ENCODE measurements at places on chromosomes 13 and 19.
A peak's percentile ranks its signal among the peaks of the same experiment; 100 is the strongest.

GRCh38 chr19:29429581-29429980, 96.2 kb upstream of the VSTM2B start:
- DNase-seq, result no peak

DNA sequence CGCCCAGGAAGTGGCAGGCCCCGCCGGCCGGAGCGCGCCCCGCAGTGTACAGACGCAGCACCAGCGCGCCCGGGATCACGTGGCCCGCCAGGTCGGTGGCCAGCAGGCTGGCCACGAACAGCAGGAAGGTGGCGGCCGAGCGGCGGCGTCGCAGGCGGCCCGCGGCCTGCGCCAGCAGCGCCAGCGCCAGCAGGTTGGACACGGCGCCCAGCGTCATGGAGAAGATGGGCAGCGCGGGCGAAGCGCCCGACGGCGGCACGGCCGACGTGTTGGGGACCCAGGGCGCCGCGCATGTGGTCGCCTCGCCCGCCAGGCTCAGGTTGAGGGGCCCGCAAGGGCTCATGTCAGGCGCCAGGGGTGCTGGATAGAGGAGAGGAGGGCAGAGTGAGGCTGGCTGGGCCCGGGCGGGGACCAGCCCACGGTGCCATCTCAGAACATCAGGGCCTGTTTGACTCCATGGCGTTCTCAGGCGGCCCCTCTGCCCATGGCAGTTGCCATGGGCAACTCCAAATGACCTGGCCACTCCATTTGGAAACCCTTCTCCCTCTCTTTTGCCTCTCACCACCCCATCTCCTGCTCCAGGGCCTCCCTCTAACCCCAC, 1.1 kb downstream of the PTGER1 start:
- DNase-seq, result no peak

DNA sequence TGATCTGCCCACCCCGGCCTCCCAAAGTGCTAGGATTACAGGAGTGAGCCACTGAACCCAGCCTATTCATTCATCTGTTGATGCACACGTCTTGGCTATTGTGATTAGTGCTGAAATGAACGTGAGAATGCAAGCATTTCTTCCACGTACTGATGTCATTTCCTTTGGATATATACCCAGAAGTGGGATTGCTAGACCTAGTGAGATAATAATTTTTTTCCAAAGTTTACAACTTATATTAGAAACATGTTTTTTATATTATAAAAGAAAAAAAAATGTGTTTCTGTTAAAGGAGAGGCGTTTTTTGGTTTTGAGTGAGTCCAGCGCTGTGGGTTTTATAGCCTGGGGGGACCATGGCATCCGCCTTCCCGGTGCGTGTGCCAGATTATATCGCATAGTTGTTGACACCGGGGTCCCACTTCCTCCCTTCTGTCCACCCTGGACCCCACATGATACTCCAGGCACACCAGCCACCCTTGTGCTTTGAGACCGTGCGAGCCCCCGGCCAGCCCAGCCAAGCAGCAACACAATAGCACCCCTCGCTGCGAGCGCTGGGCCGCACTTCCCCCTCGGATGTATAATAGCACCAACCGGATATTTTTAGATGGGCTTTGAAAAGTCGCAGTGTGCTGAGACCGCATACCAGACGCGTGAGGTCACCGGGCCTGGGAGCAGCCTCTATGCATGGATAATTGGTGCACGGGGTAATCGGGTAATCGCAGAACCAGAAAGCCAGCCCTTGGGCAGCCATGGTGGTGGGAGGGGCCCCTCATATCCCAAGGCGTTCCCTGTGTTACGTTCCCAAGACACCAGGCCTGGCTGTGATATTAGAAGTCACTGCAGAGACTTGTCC, 59.6 kb downstream of the MYO9B start:
- peak; percentile 68 for DNase-seq

DNA sequence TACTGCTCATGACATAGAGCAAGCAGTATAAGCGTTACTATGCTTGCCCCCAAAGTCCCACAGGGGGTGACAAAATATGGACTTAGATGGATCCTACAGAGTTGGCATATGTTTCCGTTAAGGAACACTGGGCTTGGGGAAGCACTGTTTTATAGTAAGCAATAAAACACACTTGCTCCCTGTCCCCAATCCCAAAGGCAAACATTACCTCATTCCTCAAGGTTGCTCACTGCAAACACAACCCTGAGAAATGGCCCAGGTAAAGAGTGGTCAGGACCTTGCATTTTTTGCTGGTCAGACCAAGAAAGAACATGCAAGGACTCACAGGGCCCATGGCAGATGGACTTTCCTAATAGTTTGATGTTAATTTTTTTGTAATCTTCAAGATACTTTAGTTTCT, 32.3 kb downstream of the UGGT2 start:
- no peak for DNase-seq

GRCh38 chr19:31559494-31559893, 210.3 kb upstream of the TSHZ3 start:
- no peak for DNase-seq

DNA sequence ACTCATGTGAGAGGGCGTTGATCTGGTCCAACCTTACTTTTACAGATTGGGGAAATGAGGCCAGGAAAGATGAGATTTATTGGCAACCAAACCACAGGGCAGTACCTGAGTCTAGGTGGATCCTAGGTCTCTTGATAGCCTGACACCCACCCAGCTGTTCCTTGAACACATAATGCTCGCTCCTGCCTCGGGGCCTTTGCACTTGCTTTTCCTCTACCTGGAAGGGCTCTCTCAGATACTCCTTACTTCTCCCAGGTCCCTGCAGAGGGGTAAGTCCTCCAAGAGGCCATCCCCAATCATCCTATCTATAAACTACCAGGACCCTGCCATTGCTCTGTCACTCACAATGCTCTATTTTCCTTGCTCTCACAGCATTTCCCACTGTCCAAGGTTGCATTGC, 7.4 kb downstream of the ZNF575 start:
- DNase-seq, result no peak

DNA sequence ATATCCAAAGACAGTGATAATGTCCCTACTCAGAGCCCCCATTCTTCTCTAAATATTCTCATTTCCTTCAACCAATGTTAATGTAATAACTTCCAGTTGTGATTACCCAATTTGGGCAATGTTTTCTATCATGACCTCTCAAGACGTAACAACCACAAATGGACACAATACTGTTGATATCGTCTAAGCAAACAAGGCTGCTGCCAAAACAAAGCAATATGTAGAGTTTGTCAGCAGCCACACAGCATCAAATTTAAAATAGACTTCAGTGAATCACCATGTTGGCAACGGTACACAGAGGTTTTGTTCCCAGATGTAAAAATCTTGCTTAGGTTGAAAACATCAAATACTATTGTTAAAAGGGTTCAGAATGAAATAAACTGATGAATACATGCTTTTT, 205.1 kb downstream of the DACH1 start:
- no peak for DNase-seq

DNA sequence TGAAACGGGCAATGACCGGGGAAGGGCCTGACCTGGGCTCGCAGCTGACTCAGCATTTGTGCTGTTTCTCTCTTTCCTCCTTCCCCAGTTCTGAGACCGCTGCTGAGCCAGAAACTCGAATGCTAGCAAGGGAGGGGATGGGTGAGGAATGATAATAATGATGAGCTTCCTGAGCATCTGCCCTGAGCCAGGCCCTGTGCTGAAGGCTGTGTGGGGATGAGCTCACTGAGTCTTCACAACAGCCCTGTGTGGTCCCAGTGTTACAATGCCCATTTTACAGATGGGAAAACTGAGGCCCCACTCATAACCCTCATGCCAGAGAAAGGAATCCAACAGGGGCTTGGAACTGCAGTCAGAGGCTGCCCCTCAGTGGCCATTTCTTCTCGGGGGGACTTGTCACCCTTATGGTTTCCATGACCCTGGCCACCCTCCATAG, 8.1 kb downstream of the SULT2B1 start:
- DNase-seq, result no peak

- peak; percentile 67 for DNase-seq
Measured at GRCh38 chr19:42176990-42177685, 40.3 kb downstream of the DEDD2 start.

GRCh38 chr19:47309038-47309437, 623 bp upstream of the C5AR1 start:
- no peak for DNase-seq

DNA sequence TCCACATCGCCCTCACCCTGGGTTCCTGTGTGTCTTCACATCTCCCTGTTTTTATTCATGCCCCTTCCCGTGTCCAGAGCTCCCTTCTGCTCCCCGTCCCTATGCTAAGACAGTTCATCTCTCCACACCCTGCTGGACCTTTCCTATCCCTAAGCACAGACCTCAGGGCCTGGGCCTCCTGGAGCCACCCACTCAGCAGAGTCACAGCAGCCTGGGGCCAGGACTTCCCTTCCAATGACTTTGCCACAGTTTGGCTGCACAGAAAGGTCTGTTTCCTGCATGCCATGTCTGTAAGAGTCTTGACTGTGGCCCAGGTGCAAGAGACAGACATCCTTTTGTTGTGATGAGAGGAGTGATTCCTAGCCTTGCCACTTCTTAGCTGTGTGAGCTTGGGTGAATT, 470.7 kb downstream of the TSHZ3 start:
- no peak for DNase-seq

DNA sequence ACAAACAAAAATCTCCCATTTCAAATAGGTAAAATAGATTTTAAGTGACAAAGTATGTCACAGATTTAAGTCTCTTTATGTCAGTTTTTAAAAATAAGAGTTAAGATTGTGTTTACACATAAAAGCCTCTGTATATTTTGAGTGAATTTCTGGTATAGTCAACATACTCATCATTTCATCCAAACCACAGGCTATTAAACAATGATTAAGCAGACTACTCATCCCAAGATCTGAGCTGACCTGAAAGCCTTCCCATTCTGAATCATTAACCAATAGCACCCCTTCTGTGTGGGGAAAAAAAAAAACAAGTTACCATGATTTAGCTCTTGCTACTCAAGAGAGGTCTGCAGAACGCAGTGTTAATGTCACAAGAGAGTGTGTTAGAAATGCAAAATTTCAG, 284.4 kb upstream of the NBEA start:
- DNase-seq, result no peak

- DNase-seq, result no peak
Measured at GRCh38 chr13:105159841-105160240, 1375.6 kb downstream of the EFNB2 start.

- no peak for DNase-seq
Measured at GRCh38 chr19:33390101-33390907, 16.8 kb downstream of the CEBPG start.

- no peak for DNase-seq
Measured at GRCh38 chr19:47275791-47276461, 1.2 kb downstream of the INAFM1 start.

DNA sequence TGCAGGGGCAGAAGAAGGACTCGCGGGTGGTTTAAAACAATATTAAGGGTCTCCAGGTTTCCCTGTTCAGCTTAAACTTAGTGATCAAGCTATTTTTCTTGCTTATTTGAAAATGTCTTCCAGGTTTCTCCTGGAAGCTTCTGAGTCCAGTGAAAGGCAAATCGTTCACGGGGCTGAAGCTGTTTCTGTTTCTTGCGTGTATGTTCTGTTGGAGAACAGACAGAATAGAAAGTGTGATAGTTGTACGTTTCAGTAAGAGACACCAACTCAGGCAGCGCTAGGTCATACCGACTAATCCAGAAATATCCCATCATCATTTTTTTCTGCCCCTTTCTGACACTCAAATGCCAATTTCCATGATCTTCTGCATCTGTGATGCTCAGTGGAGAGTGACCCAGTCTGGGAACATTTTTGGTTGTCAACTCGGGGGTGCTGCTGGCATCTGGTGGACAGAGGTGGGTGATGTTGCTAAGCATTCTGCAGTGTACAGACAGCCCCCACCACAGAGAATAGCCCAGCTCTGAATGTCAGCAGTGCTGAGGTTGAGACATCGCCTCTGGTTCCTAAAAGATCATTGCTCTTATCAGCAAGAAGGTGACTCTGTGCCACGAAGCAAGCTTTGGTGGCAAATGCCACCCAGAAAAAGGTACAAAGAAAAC, 4.3 kb downstream of the KLF2 start:
- DNase-seq, result peak; percentile 66

DNA sequence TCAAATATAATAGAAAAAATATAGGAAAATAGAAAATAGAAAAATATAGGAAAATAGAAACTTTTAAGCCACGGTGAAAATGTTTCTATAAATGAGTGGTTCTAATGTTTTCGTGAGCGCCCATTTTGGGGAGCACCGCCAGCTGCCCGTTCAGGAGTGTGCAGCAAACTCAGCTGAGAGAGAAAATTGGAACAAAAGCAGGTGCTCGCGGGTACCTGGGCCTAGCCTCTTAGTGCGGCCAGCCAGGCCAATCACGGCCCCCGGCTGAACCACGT, 204 bp upstream of the PDX1 start:
- DNase-seq, result no peak

- no peak for DNase-seq
Measured at GRCh38 chr13:44969551-44970484, 19.5 kb downstream of the NUFIP1 start.

GRCh38 chr13:75550159-75550567, 572 bp downstream of the UCHL3 start:
- DNase-seq, result no peak

DNA sequence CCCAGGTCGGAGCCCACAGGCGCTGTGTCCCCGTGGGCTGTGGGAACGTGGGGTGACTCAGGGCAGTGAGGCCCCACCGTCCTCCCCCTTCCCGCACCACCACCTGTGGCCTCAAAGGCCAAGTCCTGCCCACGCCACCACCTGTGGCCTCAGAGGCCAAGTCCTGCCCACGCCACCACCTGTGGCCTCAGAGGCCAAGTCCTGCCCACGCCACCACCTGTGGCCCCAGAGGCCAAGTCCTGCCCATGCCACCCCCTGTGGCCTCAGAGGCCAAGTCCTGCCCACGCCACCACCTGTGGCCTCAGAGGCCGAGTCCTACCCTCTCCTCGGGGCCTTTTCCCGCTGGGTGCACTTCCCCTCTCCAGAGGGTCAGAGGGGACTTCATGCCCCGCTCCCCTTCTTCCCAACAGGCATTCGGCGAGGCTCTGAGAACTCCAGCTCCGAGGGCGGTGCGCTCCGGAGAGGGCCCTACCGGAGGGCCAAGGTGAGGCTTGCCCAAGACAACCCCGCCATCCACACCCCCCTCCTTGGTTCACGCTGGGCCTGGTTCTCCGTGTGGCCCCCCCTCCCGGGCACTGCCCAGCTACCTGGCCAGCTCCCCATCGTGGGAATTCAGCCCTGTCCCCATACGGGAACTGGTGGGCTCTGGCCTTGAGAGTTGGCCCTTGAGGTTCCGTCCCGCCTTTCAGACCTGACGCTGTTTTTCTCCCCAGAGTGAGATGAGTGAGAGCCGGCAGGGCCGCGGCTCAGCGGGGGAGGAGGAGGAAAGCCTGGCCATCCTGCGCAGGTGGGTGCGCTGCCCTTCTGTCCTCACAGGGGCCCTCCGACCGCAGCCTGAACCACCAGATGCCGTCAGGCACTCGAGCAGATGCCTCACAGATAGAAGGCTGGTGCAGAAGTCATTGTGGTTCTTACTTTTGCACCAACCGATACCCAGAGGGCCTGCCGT, 27.4 kb upstream of the F7 start:
- DNase-seq, result no peak

GRCh38 chr13:35984776-35985453, 146.3 kb downstream of the DCLK1 start:
- no peak for DNase-seq

Measured in memory B cell (primary cell).